NCI-H1105 treated with DMSO at 0.1 percent for 48 hours (cell line): ENCODE measurements at places on chromosomes 7 and 10.

- DNase-seq, result peak; percentile 74
Measured at GRCh38 chr10:29841724-29842649, 207.2 kb upstream of the SVIL start.

DNA sequence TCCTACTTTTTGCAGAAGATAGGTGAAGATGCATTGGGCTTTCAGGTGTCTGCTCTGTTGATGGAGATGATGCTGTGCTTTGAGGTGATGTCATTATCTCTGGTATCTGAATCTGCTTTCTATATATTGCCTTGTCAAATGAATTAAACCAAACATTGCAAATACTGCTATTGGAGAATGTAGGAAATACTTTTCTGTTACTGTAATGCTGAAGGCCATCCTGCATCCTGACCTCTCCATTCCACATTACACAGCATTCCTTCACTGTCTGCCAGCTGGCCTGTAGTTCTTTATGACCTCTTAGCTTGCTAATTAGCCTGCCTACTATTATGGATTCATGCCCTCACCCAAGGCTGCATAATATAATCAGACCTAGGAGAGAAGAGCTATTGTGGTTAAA is 73.2 kb downstream of the VCL start:
- DNase-seq, result no peak

GRCh38 chr10:34074051-34074450 is 739.6 kb upstream of the NRP1 start:
- DNase-seq, result no peak

- no peak for DNase-seq
Measured at GRCh38 chr10:22058201-22058600, 54.7 kb upstream of the DNAJC1 start.

GRCh38 chr10:9535744-9536143 is 1481.3 kb downstream of the GATA3 start:
- DNase-seq, result no peak

GRCh38 chr7:118327174-118327573 is 102.7 kb downstream of the ANKRD7 start:
- DNase-seq, result no peak

- DNase-seq, result no peak
Measured at GRCh38 chr7:12692035-12692434, 4.6 kb downstream of the ARL4A start.

DNA sequence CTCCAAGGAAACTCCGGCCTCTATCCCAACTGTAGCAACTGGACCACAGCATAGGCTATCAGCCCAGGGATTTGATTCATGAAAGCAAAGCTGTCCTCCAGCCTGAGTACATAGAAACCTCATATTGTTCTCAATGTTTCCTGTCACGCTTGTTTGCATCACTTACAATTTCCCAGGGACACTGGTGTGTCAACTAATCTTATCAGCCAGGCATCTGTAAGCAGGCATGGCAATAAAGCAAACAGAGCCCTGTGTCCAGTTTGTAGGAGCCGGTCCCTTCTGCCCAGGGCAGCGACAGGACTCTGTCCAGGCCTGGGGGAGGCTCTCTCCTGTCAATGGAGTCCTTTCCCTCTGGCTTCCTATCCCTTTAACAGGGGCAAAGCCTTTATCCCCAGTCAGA is 23.0 kb upstream of the CDHR3 start:
- no peak for DNase-seq

DNA sequence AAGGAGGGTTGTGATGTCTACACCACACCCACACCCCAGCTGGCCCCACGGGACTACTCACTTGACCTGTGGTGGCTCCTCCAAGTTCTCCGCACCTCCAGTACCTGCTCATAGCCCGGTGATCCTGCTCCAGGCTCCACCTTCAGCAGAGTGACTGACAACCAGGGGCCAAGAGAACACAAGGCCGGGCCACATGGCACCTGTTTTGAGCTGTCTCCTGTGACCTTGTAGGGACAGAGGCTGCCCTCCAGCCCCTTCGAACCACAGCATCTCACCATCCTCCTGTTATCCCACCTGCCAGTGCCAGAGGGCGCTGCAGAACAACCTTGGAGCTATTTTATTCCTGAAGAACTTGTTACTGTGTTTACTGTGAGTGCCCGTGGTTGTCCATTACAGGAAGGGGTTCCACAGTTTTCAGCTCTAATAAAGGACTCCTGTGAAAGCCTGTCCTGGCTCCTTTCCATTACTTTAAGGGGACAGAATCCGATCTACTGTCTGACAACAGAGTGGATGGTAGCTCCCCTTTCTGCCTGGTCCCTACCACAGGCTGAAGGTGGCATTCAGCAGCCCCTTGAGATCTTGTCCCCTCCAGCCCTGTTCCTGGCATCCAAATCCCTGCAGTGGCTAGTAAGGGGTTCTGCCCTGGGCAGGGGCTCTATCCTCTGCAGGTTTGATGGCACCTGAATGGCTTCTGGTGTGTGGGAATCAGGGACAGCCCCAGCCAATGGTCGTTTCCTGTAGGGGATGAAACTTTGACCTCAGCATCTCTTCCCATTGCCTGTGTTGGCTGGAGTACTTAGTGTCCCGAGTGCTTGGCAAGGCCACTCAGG is 50.8 kb downstream of the C10orf120 start:
- DNase-seq, result peak; percentile 45

DNA sequence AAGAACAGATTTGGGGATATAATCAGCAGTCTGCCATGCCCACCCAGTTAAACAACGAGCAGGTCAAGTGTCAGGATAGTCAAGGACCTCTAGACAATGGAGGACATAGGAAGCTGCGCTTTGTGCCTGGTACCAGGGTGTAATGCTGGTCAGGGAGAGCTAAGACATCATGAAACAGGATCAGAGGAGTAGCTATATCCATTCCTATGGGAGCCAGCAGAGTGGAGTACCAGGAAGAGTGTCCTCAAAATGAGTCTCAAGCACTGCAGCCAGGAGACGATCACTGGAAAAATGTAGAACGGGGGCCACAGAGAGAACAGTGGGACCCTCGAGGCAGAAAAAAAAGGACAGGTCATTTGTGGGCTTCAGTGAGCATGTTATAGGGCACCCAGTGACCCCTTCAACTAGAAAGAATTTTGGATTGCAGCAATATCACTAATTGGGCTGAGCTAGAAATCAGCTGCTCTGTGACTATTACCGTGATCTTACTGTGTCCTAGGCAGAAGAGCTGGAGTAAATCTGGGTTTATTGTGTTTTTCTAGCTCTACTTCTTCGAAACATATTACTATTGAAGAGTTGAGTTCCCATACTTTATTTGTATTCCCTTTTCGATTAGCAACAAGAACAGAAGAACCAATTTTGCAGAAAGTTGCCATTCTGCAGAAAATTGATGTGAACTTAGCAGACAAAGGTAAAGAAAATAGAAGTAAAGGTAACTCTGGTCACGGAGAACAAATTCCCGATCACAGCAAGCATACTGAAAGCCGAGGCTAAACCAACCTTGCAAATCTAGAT is 319.6 kb downstream of the AHR start:
- no peak for DNase-seq

GRCh38 chr7:117666031-117666430 is 186.2 kb downstream of the CFTR start:
- no peak for DNase-seq

DNA sequence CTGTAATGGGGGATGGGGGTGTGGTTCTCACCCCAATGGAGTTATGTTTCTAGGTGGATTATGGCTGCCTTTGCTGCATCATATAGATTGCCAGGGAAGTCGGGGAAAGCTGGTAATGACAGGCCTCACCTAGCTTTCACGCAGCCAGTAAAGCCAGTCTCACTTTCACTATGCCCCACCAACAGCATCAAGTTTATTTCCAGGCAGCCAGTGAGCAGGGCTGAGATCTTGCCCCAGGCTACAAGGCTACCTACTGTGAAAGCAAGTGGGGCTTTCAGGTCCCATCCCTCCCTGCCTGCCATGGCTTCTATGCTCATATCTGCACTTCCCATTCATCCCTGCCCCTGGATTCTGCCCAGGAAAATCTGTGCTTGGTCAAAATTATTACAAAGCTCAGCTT is 61.7 kb upstream of the NXPH1 start:
- DNase-seq, result no peak

DNA sequence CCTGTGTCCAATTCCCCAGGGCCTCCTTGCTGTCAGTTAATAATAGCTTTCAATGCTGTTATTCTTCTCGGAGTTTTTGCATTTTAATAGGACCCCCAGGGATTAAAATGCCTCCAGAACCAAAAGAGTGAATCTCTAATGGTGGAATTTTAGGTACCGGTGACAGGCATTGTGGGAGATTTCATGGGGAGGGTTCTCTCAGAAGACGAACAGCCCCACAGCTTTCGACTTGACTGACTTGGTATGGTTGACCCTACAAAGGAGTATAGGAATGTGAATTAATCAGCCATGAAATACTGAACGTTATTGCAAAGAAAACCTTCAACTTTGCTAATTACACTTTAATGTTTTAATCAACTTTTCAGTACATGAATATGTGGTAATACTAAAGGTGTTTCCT is 206.3 kb upstream of the FZD8 start:
- DNase-seq, result no peak

- DNase-seq, result no peak
Measured at GRCh38 chr7:2109936-2110609, 122.7 kb downstream of the MAD1L1 start.

GRCh38 chr10:96056787-96057186 is 13.4 kb downstream of the CCNJ start:
- no peak for DNase-seq

DNA sequence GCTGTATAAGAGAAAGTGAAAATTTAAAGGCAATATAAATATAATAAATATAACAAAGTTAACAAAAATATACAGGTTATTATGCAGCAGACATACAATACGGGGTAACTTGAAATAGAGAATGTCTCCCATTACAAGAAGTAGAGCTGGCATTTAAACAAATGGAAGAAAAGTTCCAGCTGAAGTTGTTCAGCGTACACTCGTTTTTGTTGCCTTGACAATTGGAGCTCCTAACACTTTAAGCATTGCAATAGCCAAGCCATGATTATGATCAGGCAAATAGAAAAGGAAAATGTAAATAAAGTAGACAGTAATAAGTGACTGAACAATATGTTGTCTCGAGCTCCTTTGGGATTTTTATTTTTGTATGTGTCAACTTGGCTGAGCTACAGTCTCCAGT is 737.8 kb upstream of the CELF2 start:
- DNase-seq, result no peak
